Mesenteric fat pad (tissue), 1 donor: ENCODE measurements at places on chromosomes 2 and 18. TPM values are rescaled to one million over a fixed set of nuclear protein-coding genes. Genes with fewer than 3 reads are reported as not detected.

- no peak for DNase-seq
Measured at GRCh38 chr2:176066645-176067588, 16.8 kb downstream of the EVX2 start.

- DNase-seq: no peak
Measured at GRCh38 chr18:37280701-37281393, 284.8 kb downstream of the CELF4 start.

GRCh38 chr2:128468186-128468920 is 149.7 kb upstream of the HS6ST1 start:
- DNase-seq: no peak

- peak; percentile 84 for DNase-seq
Measured at GRCh38 chr2:239157771-239158170, 243.0 kb downstream of the HDAC4 start.

DNA sequence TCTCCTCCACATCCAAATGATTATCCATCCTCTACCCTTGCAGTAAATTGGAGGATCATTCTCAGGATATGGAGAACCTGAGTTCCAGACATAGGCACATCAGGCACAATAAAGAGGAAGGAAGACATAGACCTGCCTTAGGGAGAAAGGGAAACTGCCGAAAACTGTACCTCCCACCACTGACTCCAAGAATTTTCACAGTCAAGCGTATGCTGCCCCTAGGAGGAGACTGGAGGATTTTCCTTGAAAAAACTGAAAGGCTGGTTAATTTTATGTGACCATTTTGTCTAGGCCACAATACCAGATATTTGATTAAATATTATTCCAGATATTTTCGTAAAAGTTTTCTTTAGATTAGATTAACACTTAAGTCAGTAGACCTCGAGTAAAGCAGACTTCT is 638.5 kb upstream of the PKDCC start:
- no peak for DNase-seq

GRCh38 chr2:144475569-144476275 is 44.2 kb downstream of the ZEB2 start:
- no peak for DNase-seq

DNA sequence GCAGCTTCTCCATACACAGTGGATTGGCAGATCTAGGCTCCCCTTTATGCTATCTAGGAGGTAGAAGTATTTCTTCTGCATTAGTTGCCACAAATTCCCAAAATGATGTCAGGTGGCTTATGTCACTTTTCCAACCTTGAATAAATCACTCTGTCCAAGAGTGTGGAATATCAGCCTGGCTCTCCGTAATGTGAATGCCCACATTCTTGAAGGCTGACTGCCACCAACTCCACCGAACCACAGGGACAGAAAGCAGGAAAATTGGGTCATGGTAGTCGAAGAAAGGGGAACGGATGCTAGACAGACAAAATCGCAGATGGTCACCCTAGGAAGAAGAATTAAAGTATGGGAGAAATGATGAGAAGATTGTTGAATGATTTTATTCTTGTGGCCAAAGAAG is 624.9 kb upstream of the CDH2 start:
- DNase-seq: no peak

The LINC00305 gene
- total RNA-seq: not detected

The COLEC11 gene
- 5.5 TPM for total RNA-seq
